Activated T-cell treated with anti-CD3 and anti-CD28 coated beads for 1 hour (primary cell): ENCODE measurements at places on chromosomes 7 and 10.

DNA sequence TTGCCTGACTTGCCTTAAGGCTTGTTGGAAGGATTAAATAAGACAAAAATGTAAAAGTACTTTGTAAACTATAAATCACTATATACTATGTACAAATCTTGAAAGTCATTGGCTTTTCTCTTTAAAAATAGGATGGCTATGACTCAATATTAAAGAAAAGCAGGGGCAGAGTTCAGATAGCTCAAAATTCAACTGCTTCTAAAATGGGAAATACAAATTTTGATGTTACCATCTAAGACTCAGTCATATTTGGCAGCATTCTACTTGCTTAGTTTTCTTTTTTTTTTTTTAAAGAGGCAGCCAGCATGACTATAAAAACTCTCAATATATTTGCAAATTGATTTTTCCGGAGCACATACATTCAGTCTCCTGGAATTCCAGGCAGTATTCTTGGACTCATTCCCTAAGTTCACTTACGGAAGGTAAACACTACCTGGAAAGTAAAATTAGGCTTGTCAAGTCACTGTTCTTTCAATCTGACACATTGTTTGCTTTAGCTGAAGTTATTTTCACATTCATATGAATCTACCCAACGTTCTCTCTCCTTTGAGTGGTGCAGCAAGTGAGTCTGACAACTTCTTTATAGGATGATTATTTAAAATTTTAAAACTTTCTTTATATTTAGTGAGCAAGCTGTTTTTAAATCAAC lies 133.8 kb upstream of the CCDC6 start:
- DNase-seq, result no peak

GRCh38 chr10:43078986-43079273 lies 2.1 kb downstream of the RET start:
- DNase-seq, result no peak

GRCh38 chr7:34838329-34838728 lies 180.3 kb downstream of the NPSR1 start:
- DNase-seq, result no peak

GRCh38 chr10:69392481-69393000 lies 24.2 kb downstream of the TACR2 start:
- peak; percentile 71 for DNase-seq

DNA sequence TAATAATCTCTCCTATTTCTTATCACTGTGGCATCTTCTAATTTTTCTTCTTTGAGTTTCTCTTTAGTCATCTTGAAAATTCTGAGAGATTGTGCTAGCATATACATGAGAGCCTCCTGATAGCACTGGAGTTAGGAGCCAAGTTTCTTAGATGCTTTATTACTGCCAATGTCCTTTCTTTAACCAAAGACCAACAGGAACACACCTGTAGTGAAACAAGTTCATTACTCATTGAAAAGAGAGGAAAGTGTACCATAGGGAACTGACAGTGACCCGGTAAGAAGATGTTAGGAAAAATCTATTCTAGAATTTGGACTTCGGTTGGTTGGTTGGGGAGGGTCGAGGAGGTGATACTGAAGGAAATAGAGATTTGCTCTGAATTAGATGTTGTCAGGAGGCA lies 27.1 kb upstream of the CD36 start:
- no peak for DNase-seq

- DNase-seq, result no peak
These were observed 31.1 kb downstream of the PTPRE start for GRCh38 chr10:127937915-127938463.

GRCh38 chr7:71871446-71871845 lies 540.7 kb downstream of the CALN1 start:
- no peak for DNase-seq

DNA sequence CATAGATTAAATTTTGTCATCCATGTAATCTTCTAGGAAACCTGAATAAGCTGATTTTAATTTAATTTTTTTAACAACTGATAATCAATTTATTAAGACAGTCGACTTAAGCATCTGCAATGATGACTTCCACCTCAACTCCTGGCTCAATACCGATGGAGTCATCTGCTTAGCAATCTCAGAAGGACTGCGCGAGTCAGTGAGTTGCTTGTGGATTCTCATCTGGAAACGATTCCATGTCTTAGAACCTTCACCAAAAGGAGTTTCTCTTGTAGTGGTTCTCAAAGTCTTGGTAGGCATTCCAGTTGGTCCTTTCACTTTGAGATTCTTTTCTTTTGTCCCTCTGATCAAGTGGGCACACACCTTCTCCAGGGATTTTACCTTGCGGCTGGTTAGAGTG lies 85.5 kb downstream of the XRCC2 start:
- DNase-seq, result no peak

DNA sequence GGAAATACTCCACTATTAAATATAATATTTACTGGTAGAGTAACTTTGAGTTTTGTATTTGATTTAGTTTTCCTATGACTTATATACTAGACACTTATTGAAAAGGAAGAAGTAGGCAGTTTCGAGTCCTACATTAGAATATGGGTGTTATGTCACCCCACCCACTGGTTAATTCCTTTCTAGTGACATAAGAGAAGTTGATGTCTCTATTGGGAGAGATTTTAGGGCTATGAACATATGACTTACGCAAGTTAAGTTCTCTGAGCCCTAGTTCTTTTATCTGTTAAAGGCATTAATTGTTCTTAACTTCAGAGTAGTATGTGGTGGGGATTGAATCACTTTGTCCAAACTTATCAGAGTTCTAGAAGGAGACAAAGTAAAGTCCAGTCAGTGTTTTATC lies 30.5 kb downstream of the CPED1 start:
- no peak for DNase-seq

GRCh38 chr10:621513-621912 lies 68.0 kb downstream of the DIP2C start:
- DNase-seq, result no peak

- no peak for DNase-seq
These were observed 75.8 kb downstream of the JAZF1 start for GRCh38 chr7:28104811-28105210.

DNA sequence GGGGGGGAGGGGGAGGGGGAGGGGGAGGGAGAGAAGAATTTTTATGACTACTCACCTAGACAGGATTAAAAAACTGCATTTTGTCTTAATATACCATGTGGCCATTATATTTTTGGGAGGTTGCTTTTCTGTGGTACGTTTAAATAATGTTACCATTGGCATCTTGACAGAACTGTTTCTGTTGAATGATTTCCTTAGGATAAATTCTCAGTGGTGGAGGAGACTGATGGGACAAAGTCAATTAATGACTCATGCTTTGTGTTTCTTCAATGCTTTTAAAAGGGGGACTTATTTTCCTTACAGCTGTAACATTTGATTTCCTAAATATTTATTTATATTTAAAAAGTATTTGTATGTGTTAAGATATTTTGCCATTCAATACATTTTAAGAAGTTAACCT lies 13.7 kb downstream of the AGR2 start:
- DNase-seq, result no peak

GRCh38 chr10:71259815-71260501 lies 47.6 kb downstream of the UNC5B start:
- DNase-seq, result no peak

GRCh38 chr10:58691528-58691927 lies 178.9 kb downstream of the BICC1 start:
- DNase-seq, result no peak

- no peak for DNase-seq
These were observed 193.5 kb downstream of the NRG3 start for GRCh38 chr10:82068501-82068900.

- DNase-seq, result no peak
These were observed 22.8 kb downstream of the UNC5B start for GRCh38 chr10:71234970-71235685.

DNA sequence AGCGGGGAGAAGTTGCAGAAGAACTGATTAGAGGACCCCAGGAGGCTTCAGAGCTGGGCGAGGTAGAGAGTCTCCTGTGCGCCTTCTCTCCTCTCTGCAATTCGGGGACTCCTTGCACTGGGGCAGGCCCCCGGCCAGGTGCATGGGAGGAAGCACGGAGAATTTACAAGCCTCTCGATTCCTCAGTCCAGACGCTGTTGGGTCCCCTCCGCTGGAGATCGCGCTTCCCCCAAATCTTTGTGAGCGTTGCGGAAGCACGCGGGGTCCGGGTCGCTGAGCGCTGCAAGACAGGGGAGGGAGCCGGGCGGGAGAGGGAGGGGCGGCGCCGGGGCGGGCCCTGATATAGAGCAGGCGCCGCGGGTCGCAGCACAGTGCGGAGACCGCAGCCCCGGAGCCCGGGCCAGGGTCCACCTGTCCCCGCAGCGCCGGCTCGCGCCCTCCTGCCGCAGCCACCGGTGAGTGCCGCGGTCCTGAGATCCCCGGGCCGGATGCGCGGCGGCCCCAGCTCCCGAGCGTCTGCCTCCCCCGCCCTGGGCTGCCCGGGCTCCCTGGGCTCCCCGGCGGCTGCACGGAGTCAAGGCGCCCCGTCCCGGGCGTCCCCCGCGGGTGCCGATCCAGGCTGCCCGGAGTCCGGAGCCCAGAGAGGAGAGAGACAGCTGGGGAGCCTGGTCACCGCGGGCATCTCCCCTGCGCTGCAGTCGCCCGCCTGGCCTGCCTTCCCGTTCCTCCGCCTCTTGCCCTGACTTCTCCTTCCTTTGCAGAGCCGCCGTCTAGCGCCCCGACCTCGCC lies at the start of gene PLAU:
Gene PLAU, plus strand, starts transcription at position 369 of the 789 bp plus-strand sequence. CDS start 424 bp downstream, outside the sequence.
- DNase-seq, result no peak

- DNase-seq, result no peak
These were observed 80.4 kb downstream of the VSTM4 start for GRCh38 chr10:49034925-49035324.

DNA sequence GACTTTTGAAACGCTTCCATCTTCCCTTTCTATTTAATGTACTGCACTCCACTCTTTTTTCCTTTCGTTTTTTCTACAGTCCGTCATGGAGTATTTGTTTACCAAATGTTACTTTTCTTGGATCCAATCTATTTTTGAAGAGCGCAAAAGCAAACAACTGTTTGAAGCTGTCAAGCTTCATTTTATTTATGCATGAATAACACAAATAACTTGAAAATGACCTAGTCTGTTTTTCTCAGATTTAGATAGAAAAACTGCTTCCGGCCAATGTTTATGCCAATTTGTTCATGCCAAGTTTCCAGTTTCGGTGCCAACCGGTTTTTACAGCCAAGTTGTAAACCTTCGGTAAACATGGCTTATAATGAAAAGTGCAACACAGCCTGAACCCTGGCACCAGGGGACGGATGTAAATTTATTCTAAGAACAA lies 150.9 kb upstream of the KLF6 start:
- DNase-seq, result no peak

GRCh38 chr10:43863270-43863669 lies 214.6 kb upstream of the ZNF32 start:
- DNase-seq, result no peak

DNA sequence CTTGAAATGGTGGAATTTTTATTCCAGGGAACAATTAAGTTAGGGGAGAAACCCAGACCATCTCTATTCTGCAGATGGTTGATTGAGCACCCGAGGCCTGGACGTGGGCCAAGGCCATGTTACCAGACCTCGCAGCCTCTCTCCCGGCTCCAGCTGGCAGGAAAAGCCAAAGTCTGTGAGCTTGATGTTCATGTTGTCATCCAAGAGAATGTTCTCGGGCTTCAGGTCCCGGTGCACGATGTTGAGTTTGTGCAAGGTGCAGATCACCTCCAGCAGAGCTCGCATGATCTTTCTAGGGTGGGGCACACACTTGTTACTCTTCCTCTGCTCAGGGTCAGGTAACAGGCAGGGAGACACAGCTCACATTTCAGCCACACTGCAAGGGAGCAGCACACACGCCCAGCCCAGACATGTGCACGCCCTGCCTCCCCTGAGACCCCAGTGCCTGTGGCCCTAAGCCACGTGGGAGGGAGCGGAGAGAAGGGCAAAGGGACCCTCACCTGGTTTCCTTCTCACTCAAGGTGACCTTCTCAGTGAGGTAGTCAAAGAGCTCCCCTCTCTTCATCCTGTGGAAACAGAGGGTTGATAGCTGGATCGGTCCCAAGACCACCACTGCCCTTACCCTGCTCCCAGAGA lies 9.5 kb downstream of the PHKG1 start:
- DNase-seq, result no peak

- DNase-seq, result no peak
These were observed 179.0 kb downstream of the NOC3L start for GRCh38 chr10:94183666-94184264.
